ENCODE measurements at places on chromosomes 11 and 22.

DNA sequence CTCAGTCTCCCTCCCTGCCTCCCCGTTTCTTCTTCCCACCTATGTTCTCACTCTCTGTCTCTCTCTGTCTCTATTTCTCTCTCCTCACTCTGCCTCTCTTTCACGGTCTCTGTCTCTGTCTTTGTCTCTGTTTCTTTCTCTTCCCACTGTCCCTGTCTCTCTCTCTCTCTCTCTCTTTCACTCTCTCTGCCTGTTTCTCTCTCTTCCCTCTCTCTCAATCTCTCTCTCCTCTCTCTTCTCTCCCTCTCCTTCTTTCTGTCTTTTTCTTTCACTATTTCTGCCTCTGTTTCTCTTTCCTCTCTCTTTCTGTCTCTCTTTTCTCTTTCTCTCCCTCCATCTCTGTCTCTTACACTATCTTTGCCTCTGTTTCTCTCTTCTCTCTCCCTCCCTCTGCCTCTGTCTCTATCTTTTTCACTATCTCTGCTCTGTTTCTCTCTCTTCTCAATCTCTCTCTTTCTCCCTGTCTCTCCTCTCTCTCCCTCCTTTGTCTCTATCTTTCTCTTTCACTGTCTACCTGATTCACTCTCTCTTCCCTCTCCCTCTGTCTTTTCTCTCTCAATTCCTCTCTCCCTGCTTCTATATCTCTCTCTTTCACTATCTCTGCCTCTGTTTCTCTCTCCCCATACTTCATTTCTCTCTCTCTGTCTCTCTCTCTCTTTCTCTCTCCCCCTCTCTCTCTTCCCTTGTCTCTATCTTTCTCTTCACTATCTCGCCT, 5.4 kb downstream of the APLNR start:
- DNase-seq: no peak

- no peak for DNase-seq
Observed at GRCh38 chr11:131632971-131633370, 262.6 kb downstream of the NTM start.

GRCh38 chr11:130163346-130164220, 4.0 kb downstream of the ST14 start:
- no peak for DNase-seq

- no peak for DNase-seq
Observed at GRCh38 chr11:28476049-28476448, 367.9 kb downstream of the METTL15 start.

DNA sequence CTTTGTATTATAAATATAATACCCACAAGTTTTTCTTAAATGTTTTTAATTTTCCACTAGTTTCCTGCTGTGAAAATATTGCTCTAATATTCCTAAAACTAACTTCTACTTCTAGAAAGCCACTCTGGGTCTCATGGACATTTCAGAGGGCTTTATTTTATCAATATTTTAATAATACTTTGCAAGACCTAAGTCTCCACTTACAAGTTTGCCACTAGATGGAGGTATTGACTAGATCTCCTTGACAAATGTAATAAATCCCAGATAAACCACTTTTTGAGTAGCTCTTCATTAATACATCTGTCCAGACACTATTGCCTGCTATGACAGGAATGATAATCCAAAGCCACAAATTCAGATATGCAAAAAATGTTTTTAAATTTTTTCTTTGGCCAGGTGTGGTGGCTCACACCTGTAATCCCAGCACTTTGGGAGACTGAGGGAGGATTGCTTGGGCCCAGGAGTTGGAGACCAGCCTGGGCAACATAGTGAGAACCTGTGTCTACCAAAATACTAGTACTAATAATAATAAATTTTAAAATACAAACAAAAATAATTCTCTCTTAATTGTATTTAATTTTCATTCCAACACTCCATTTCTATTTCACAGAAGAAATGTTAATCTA, 3.5 kb upstream of the ACAT1 start:
- peak; percentile 18 for DNase-seq

DNA sequence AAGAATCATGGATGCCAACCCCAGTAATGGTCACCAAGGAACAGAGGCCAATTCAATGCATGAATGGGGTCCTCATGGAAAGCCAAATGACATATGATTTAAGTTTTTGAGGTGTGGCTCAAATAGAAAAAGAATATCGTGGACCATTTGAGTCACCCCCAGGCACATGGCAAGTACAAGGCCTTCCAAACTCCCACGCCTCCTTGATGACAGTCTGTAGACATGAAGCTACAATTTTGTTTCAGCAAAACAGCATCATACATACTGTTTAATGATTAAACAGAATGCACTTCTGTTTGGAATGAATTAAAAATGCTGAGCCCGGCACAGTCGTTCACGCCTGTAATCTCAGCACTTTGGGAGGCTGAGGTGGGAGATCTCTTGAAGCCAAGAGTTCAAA, 7.4 kb downstream of the FADD start:
- no peak for DNase-seq

DNA sequence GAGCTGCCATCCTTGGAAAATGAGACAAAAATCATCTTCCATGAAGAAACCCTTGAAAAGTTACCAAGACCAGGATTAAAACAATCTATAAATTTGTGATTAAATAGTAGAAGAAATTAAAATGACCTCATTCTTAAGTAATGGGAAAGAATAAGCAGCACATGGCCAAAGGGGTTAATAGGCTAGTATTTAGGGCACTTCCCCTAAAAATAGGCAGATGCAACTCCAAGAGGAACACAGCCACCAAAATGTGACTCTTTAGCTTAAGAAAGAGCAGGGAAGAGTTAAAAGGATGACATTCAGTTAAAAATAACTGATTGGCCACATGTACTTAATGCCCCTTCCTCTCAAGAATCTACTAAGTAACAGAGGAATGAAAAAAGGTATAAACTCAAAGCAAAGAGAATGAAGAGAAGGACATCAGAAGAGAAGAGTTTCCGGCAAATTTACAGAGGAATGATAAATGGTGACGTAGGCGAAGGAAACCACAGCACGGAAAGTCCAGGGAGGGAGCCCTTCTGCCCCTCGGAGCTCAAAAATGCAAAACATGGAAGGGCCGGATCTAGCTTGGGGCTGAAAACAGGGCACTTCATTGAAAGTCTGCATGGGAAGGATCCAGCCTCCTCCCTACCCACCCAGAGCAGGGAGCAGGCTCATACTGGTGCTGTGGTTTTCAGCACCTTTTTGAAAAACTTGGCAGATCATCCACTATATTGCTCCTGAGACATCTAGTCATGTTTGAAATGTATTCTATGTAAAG, 17.8 kb downstream of the SCUBE2 start:
- DNase-seq: no peak

DNA sequence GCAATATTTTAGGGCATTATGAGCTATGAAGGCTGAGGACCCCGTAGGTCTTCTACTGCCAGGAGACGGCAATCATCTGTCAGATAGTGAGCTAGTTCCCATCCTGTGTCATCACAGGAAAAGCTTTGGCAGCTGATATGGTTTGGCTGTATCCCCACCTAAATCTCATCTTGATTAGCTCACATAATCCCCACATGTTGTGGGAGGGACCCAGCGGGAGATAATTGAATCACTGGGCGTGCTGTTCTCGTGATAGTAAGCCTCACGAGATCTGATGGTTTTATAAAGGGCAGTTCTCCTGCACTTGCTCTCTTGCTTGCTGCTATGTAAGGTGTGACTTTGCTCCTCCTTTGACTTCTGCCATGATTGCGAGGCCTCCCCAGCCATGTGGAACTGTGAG, 18.1 kb downstream of the CSRP3 start:
- DNase-seq: no peak

- DNase-seq: no peak
Observed at GRCh38 chr11:20088397-20089225, 71.7 kb downstream of the DBX1 start.

- no peak for DNase-seq
Observed at GRCh38 chr22:44489026-44489425, 9.0 kb downstream of the RTL6 start.

- DNase-seq: no peak
Observed at GRCh38 chr22:22743128-22743760, 98.8 kb downstream of the GGTLC2 start.

DNA sequence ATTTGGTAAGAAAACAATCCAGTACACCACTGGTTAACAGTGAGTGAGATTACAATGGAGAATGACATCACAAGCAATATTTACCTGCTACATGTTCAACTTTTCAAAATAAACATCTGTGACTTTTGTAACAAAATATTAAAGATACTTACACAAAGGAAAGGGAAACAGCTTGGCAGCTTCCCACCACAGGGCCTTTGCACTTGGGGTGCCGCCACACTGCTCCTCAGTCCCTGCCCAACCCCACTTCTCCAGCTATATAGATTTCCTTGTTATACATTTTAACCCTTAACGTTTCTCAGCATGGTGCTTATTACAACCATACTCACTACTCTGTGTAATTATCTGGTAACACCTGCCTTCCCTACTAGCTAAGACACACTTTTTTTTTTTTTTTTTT, 10.9 kb downstream of the KMT5B start:
- no peak for DNase-seq

- DNase-seq: no peak
Observed at GRCh38 chr11:65918211-65919140, at the start of gene C11orf68. C11orf68 (minus strand) TSS chr11:65919062; CDS start chr11:65919031, 31 bp downstream.

- no peak for DNase-seq
Observed at GRCh38 chr11:6703247-6704063, 20.3 kb upstream of the MRPL17 start.

DNA sequence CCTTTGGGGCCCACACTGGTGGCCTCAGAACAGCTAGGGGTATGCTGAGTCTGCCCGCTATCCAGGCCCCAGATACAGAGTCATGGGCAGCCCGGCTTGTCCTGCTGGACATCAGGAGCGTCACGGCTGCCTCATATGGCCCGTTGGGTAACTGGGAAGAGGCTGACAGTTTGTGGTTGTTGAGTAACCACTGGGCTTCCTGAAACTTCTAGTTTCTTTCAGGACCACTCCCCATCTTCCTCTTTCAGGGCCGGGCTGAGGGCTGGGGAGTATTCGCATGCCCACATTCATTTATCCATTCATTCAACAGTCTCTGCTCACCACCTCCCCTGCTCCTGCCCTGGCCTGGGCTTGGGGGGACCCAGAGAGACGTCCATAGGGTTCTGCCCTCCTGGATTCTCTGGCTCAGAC, 13.4 kb upstream of the P2RY2 start:
- no peak for DNase-seq

DNA sequence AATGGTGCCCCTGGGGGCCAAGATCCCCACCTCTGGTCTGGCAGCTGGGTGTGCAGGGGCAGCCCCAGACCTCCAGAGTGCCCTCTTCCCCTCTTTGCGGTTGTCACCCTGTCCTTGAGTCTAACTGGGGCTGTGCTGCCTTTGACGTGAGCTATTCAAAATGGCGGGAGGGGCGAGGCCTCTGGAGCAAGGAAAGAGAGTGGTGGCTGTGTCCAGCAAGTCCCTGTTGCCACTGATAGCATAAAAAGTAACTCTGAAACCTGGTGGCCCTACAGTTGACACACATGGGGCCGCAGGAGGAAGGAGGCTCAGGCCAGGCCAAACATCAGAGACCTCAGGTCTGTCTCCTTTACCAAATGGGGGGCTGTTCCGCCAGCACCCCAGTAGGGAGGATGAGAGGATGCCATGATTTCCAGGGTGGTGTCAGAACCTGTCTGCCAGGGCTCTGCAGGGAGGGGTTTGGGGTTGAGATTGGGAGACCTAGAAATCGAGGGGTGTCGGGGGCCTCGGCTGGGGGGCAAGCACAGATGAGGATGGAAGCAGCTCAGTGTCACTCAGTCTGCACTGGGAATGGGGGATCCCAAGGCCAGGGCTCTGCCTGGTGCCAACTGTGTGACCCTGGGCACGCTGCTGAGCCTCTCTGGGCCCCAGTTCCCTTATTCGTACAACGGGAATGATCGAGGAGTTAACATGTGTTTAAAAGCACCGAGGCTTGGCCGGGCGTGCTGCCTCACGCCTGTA, 49.2 kb upstream of the KCNQ1OT1 start:
- no peak for DNase-seq

GRCh38 chr22:33572086-33572485, 348.2 kb downstream of the LARGE1 start:
- DNase-seq: no peak

DNA sequence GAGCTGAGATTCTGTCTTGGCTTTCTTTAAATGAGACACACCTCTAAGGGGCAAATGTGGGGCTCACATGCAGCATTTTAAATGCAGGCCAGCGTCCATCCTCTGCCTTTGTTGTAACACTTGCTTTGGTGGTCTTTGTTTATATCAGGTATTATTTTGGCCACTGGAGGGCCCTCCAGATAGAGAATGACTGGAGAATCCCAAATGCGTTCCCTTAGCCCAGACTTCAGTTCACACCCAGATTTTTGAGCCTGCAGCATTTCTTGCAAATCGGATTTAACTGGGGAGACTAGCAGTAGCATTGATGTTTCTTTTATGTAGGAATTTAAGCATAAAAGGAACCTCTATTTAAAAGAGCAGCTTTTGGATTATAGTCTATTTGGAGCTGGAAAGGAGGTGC, 200.2 kb upstream of the SORL1-AS1 start:
- DNase-seq: no peak
